ENCODE measurements at places on chromosomes 6 and 20.

DNA sequence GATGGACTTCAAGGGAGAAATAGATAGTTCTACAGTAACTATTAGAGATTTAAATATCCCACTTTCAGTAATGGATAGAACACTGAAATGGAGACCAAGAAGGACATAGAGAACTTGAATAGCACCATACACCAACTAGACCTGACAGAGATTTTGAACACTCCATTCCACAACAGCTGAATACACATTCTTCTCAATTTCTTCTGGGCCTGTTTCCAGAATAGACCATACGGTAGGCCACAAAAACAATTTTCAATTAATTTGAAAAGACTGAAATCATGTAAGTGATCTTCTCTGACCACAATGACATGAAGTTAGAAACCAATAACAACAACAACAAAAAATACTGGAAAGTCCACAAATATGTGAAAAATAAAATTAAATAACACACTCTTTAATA lies 979.1 kb upstream of the FLRT3 start:
- no peak for DNase-seq

GRCh38 chr20:58711266-58712051 lies 18.9 kb downstream of the NPEPL1 start:
- DNase-seq = no peak

GRCh38 chr20:13222319-13222716 lies 1.2 kb downstream of the ISM1 start:
- no peak for DNase-seq

GRCh38 chr6:157224951-157225574 lies 98.3 kb downstream of the TMEM242 start:
- DNase-seq = no peak

DNA sequence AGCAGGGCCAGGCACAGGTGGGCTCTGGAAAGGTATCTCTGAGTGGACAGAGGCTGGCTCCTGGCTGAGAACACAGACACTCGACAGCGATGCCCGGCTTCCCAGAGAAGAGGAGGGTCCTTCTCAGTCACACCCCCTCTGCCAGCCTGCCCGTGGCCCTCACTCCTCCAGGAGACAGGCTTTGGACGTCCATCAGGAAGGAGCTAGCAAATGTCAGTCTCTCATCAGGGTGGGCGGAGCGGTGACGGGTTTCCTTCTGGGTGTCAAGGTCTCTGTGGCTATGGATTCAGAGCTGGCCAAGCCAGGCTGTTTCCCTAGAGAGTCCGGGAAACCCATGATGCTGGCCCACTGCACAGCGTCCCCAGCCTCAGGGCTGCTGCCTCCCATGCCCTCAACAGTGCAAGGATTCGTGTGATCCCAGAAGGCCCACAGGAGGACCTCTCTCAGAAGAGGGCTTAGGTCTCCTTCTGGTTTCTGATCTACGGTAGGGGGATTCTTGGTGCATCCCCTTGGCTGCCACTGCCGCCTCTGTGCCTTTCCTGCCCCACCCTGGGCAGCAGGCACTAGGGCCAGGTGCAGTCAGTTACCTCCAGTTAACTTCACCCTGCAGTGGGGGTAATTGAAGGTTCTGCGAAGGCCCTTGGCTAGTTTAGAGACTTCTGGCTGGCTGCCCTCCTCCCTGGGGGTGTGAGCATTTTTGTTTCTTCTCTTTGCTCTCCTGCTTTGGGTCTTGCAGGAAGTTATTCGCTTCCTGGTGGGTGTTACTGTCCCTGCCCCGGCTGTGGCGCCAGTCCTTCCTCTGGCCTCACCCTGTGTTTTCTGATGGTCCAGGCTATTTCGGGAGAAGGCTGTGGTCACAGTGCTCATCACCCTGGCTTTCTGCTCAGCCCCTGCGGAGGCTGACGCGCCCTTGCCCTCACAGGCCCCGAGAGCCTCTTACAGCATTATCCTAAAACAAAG lies 80.2 kb downstream of the CDH4 start:
- no peak for DNase-seq

- peak; percentile 54 for DNase-seq
Observed at GRCh38 chr6:37602346-37602745, 95.3 kb downstream of the MDGA1 start.

GRCh38 chr6:155628306-155628705 lies 172.7 kb upstream of the NOX3 start:
- no peak for DNase-seq

DNA sequence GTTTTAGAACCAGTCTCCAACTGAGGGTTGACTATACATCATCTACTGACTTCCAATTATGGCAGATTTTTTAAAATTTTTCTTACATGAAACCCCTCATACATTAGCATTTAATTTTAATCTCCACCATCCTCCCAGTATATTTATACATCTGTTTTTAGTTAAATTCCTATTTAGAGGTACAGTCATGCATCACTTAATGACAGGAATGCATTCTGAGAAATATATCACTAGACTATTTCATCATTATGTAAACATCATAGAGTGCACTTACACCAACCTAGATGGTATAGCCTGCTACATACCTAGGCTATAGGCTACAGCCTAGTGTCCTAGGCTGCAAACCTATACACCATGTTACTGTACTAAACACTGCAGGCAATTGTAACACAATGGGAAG lies 316.7 kb upstream of the MARCKS start:
- peak; percentile 54 for DNase-seq

- DNase-seq = peak; percentile 98
Observed at GRCh38 chr6:15504581-15505350, 158.1 kb downstream of the DTNBP1 start.

DNA sequence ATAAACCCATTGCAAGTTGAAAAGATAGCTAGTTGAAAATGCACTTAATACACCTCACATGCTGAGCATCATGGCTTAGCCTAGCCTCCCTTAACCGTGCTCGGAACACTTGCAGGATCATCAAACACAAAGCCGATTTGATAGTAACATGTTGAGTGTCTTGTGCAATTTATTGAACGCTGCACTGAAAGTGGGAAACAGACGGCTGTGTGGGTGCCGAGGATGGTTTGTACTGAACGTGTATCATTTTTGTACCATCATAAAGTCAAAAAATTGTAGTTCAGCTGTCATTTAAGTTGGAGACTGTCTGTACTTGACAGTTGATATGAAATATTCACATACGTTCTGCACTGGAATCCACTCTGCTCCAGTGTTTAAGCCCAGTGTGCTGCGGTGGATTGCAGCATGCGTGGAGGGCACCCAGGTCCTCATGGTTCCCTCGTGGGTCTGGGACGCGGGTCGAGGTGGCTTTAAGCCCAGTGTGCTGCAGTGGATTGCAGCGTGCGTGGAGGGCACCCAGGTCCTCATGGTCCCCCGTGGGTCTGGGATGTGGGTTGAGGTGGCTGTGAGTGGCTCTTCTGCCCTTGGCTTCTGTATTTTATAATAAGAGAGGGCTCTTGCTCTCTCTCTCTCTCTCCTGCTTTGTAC lies 77.0 kb downstream of the CDH4 start:
- no peak for DNase-seq

- DNase-seq = no peak
Observed at GRCh38 chr6:156194981-156195380, 582.2 kb upstream of the ARID1B start.

DNA sequence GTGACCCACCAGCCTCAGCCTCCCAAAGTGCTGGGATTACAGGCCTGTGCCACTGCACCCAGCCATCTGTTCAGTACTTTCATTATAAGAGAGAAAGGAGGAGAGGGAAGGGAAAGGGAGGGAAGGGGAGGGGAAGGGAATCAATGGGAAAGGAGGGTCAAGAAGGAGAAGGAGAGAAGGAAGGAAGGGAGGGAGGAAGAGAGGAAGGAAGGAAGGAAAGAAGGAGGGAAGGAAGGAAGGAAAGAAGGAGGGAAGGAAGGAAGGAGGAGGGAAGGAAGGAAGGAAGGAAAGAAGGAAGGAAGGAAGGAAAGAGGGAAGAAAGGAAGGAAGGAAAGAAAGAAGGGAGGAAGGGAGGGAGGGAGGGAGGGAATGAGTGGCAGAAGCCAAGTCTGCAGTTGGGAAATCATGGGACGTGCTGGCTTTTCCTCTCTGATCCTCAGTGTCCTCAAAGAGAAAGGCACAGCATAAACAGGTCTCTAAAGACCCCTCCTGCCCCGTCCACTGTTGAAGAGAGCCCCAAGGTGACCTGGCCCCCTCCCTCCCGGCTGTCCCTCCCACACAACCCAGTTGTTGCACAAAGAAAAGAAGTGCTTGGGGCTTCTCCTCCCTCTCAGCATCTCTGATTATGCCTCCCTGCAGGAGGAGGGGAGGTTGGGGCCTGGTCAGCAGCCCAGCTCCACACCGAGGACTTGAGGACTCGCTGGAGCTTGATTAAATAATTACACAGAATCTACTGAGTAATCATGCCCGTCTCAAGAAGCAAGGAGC lies 69.1 kb upstream of the TOP1 start:
- DNase-seq = no peak

DNA sequence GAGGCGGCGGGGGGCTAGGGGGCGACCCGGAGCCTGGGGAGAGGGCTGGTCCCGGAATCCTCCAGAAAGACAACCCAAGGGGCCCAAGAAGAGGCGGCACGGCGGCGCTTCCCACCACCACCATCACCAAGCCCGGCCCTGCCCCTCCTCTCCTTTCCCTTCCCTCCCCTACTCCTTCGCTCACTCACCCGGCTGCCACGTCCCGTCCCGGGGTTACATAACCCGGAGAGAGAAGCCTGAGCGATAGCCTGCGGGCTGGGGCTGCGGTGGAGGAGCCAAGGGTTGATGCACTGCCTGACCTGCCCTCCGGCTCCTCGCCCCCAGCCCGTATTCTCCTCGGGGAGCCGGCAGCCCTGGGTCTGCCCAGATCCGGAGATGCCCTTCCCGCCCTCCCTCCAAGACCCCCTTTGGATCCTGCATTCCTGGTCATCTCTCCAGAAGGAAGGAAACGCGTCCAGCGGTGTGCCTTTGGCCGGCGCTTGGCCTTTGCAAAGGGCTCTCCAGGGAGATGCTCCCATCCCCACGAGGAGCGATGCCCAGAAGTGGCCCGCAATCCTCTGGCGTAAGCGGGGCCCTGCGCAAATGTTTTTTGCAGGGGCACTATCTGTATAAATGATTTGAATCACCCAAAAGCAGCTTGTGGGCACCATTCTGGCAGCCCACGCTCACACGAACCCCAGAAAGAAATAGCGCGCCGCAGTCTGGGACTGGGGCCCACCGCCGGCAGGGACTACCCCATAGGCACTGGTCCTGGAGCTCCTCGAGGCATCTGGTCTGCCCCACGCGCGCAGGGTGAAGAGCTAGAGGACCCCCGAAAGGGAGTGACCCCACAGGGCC lies 4.6 kb upstream of the CPXM1 start:
- DNase-seq = no peak

DNA sequence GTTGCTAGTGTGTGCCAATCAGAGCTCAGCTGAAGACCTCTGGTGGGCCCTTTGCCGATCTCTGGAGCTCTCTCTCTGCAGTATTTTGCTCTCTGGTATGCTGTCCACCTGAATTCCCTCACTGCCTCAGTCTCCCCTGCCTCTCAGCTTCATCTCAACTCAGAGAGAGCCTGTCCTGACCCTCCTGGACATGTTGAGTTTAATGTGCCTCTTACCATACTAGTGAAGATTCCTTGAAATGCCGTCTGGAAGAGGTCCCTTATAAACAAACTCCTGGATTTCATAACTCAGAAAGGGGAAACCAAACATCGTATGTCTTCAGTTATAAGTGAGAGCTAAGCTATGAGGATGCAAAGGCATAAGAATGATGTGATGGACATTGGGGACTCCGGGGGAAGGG lies 231.1 kb upstream of the ZNF217 start:
- no peak for DNase-seq

DNA sequence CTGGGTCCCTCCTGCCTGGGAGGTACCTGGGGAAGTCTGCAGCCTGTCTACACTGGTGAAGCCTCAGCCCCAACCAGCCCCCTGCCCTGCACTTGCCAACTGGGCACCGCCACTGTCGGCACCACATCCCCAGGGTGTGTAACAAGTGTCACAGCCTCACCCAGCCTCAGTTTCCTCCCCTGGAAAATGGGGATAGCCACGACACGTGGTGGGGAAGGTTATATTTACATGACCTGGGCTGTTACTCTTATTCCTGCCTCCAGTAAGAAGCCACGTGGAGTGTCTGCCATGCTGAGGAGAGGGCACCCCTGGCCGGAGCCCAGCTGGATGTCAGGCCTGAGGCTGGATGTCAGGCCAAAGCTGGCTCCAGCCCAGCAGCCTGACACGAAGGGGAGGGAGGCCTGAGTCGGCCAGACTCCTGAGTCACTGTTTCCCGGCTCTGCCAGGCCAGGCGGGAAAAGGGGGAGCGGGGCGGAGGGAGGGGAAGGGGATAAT lies 44.9 kb downstream of the SNAI1 start:
- DNase-seq = peak; percentile 89

DNA sequence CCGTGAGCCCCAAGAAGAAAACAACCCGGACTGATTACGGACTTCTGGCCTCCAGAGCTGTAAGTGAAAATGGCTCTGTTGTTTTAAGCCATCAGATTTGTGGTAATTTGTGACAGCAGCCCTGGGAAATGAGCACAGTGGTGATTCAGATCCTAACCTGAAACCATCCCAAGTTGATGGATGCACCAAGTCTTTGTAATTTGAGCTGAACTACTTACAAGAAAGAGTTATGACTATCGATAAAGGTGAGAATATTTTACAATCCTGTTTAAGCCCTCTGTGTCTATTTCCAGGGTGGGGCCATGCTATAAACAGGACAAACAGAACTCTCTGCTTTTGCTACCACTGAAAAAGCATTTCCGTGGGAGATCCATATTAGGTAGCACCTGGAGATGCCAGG lies 19.1 kb upstream of the RIN2 start:
- DNase-seq = no peak

GRCh38 chr6:24274441-24275083 lies 83.3 kb downstream of the DCDC2 start:
- peak; percentile 12 for DNase-seq

GRCh38 chr6:122264557-122264956 lies 134.9 kb upstream of the HSF2 start:
- no peak for DNase-seq

- DNase-seq = peak; percentile 56
Observed at GRCh38 chr6:30955367-30956042, 14.7 kb downstream of the MUCL3 start.

DNA sequence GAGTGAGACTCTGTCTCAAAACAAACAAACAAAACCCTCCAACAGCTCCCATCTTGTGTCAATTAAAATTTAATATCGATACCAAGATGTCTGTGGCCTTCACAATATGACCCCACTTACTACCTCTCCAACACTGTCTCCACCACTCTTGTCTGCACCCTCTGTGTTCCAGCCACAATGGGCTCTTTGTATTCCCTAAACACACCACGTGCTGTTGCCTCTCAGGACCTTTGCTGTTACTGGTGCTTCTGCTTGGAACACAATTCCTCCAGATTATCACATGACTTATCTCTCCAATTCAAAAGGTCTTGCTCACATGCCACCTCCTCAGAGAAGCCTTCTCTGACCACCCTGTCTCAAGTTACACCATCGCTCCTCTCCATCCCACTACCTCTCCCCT lies 6.0 kb upstream of the HCK start:
- no peak for DNase-seq

DNA sequence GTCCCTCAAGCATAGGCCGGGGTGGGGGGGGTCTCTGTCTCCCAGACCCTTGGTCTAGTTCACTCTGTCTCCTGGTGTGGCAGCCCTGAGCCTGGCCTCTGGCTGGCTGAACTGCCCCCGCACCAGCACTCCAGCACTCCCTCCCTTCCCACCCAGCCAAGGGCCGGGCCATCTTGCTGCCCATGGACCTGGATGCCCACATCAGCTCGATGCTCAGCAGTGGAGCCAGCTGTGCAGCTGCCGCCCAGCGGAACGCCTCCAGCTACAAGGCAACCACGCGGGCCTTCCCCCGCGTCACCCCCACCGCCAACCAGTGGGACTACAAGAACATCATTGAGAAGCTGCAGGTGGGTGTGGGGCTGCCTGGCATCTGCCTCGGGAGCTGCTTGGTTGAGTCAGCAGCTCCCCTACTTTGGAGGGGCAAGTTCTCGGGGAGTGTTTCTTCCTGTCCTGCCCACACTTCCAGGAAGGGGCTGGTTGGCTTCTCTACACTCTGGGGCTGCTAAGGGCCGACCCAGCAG lies 28.4 kb downstream of the UQCC2 start:
- DNase-seq = no peak
